ENCODE measurements at places on chromosomes 1 and 21. TPM values are rescaled to one million over a fixed set of nuclear protein-coding genes. Genes with fewer than 3 reads are reported as not detected.
A peak's percentile ranks its signal among the peaks of the same experiment; 100 is the strongest.

- DNase-seq, result no peak
Measured at GRCh38 chr21:27369978-27370571, 403.2 kb upstream of the ADAMTS5 start.

DNA sequence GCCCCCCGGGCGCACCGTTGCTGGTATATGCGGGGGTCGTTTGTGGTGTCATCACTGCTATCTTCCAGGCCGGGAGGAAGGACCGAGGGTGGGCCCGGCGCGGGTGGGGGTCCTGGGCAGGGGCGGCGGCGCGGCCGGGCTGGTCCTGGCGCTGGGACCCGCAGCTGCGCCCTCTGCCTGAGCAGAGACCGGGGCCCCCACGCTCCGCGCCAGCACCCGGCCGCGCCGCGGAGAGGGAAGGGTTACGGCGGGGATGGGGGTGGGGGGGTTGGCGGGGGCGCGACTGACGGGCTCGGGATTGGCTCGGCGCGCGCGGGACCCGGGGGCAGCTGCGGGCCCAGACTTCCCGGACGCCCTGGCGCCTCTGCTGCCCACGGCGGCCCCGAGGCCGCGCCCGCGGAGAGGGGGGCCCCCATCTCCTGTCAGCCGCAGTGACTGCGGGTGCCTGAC, 13.8 kb upstream of the SAMD11 start:
- no peak for DNase-seq

DNA sequence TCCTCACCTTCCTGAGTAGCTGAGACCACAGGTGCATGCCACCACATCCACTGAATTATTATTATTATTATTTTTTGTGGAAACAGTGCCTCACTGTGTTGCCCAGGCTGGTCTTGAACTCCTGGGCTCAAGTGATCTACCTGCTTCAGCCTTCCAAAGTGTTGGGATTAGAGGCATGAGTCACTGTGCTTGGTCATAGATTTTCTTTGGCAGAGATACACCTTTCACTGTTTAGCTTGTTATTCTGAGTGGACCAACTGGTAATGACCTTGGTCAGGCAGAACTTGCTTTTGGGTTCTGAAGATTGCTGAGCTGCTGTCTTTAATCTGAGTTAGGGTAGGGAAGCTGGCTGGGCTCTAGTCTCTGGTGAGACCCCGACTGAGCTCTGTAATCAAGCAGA, 66.8 kb downstream of the DNAH14 start:
- no peak for DNase-seq

DNA sequence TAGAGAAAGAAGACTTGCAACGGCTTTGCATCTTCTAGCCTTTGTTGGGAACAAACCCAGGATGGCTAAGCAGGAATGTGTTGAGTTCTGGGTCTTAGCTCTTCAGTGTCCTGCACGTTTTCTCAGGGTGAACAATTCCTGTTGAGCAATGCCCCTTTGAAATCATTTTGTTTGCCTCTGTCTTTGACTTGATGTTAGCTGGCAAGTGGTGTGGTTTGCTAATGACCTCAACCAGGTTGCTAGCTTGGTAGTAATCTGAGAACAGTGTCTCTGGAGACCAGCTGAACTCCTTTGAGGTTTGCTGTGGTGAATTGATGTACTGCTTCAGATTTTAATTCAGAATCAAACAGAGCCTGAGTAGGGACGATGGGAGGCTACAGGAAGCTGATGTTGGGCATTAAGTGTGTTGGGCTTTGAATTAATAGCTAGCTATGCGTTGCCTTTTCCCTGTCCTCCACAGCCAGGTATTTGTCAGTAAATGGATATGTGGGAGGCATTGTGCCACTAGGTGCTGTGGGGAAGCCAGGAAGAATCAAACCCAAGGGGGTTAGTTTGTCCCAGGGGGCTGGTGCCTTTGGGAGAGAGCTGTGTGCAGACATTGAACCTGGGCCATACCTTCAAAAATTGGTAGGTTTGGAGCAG, 23.3 kb upstream of the SRSF10 start:
- DNase-seq, result peak; percentile 97

- DNase-seq, result no peak
Measured at GRCh38 chr1:233005156-233005555, 54.7 kb downstream of the NTPCR start.

DNA sequence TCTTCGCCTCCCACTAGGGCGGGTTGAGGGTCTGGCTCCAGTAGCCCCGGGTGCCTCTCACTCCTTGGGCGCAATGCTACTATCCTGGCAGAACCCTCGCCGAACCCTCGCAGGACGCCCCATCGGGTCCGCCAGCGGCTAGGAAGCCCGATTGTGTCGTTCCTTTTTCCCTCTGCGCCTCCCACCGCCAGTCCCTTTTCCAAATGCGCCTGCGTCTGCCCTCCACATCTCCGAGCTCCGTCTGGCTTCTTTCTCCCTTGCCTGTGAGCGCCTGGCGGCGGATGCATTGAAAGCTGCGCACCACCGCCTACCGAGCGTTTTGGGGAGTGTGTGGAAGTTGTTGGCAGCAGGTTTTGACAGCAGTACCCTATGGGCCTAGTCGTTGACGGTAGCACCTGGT, 1.0 kb upstream of the DIRAS3 start:
- peak; percentile 74 for DNase-seq

DNA sequence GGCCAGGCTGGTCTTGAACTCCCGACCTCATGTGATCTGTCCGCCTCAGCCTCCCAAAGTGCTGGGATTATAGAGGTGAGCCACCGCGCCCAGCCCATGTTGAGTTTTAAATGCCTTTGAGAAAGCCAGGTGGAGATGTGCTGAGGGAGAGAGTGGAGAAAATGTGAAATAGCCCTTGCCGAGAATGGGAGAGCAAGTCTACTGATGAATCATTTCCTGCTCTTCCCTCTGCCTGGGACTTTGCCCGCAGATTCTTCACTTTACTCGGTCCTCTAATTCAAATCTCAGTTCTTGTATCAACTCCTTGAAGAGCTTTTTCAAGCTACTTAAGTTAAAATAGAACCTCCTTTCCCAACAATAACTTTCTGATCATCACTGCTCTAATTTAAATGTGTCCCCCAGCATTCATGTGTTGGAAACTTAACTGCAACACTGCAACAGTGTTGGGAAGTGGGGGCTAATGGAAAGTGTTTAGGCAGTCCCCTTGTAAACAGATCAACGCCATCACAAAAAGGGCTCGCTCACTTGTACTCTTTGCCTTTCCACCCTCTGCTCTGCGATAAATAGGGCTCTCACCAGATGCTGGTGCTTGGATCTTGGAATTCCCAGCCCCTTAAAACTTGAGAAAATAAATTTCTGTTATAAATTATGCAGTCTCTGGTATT, 27.8 kb downstream of the OSBPL9 start:
- DNase-seq, result peak; percentile 64

GRCh38 chr1:206685334-206685768, 646 bp downstream of the MAPKAPK2 start:
- DNase-seq, result peak; percentile 35

- no peak for DNase-seq
Measured at GRCh38 chr1:38131024-38131585, 84.5 kb upstream of the POU3F1 start.

Gene PRXL2B
- 39.6 TPM for total RNA-seq

Gene PRDM16
- total RNA-seq, result not detected

Gene NR1I3
- total RNA-seq, result not detected

Gene WNT9A
- total RNA-seq, result 3.5 TPM

Gene DNAJC6
- total RNA-seq, result 2.9 TPM

All from LHCN-M2 (cell line).